ENCODE measurements at places on chromosomes 2 and 18.

DNA sequence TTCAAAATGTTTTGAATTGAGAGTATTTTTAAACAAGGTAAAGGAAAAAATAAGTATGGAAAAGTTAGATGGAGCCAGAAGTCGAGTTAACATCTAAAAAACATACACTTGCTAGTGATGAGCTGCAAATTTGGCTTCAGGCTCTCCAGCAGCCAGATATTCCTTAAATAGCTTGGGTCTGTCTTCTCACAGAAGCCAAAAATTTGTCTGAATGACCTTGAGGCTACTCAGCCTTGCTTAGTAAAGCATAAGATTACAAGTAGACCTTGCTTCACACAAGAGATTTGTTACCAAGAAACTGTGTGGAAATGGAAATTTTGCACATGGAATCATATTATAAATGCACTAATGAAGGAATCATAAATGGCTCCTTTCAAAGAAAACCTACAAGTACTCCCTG is 40.8 kb upstream of the GRB14 start:
- no peak for DNase-seq

DNA sequence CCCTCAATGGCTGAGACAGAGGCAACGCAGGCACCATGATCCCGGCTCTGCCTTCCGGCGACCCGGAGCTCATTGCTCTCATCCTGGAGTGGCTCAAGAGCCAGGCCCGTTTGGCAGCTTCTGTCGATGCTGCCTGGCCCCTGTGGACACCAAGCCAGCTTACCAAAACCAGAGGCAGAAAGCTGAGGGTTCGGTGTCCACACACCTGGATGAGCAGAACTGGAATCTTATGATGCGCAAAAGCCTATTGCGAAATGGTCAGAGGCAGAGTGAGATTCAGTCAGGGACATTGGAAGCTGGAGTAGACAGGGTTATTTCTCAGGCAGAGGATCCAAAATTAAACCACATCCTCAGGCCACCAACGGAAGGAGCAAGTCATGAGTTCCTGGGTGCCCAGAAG is 34.9 kb upstream of the TGIF1 start:
- DNase-seq = no peak

GRCh38 chr2:174172802-174173355 is 75.5 kb downstream of the OLA1 start:
- DNase-seq = no peak

DNA sequence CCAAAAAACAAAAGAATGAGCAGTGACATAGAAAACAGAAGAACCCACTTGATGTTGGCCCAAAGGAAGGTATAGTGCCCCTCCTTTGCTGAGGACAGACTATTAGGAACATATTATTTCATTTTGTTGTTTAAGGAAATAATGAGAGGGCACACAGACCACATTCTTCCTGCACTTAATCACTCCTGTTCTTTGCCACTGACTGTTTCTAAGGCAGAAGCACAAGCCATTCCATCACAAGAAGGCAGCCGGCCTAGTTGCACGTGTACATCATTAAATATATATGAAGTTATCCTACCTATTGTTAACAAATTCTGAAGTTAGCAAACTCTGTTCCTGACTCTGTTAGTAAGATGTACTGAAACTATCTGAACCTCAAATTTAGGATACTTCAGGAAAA is 110.0 kb downstream of the LNPK start:
- no peak for DNase-seq

DNA sequence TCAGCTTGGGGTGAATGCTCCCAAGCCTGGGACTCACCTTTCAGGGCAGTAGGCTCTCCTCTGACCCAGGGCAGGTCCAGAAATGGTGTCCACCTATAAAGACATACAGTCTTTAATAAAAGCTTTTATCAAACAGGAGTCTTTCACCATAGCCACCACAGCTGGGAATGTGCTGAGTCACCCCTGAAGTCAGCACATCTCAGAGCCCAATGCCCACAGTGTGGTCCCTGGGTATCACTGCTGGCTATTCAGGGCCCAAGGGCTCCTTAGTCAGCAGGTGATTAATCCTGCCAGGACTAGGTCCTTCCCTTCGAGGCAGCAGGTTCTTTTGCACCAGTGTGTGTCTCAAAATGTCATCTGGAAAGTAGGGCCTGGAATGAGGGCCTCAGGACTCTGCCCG is 181.9 kb downstream of the MEMO1 start:
- no peak for DNase-seq

GRCh38 chr18:56799756-56800155 is 148.6 kb downstream of the WDR7 start:
- no peak for DNase-seq

GRCh38 chr2:160911258-160911657 is 249.0 kb upstream of the TANK start:
- DNase-seq = peak; percentile 44

DNA sequence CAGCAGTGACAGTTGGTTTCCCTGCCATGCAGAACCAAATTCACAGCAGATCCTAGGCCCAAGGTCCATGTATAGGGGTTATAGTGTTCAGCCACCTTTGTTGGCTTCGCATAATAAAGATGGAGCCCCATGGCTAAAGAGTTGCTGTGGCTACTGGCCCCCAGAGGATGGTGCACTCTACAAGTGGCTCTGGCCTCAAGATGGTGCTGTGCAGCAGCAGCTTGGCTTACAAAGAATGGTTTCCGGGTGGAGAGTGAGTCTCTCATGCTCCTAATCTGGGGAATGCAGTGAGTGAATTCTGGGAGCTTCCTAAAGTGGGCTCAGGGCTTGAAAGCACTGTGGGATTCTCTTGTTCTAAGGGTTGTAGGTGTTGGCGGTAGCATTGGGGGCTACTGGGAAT is 1199.7 kb downstream of the CNTNAP5 start:
- no peak for DNase-seq

GRCh38 chr2:66387016-66387753 is 47.7 kb upstream of the MEIS1 start:
- no peak for DNase-seq

DNA sequence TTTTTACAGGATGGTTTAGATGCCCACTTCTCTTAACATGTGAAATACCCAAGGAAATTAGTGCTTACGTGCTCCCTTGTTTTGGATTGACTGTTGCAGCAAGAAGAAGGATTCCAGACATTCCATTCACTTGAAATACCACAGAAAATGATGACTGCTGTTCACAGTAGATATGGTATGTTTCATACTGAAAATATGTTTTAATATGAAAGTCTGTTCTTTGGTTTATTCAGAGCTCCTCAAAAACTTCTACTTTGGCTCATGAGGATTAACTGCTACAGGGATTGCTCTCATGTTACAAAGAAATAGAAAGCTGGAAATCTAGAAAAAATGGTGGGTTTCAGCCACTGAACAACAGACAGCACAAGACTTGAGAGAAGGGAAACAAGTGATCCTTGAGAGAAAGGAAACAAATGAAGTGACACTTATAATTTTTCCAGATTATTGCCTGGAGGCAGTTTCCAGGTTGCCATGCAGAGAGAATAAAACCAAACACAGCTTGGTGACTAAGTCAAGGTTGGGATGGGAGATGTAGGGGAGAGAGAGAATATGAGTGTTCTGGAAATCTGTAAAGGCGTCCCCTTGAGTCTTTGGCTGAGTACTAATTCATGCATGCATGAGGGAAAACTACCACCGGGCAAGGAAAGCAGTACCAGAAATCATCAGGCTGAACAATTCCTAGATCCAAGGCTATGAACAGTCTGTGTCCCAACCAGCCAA is 348.1 kb downstream of the CLIP4 start:
- peak; percentile 77 for DNase-seq

DNA sequence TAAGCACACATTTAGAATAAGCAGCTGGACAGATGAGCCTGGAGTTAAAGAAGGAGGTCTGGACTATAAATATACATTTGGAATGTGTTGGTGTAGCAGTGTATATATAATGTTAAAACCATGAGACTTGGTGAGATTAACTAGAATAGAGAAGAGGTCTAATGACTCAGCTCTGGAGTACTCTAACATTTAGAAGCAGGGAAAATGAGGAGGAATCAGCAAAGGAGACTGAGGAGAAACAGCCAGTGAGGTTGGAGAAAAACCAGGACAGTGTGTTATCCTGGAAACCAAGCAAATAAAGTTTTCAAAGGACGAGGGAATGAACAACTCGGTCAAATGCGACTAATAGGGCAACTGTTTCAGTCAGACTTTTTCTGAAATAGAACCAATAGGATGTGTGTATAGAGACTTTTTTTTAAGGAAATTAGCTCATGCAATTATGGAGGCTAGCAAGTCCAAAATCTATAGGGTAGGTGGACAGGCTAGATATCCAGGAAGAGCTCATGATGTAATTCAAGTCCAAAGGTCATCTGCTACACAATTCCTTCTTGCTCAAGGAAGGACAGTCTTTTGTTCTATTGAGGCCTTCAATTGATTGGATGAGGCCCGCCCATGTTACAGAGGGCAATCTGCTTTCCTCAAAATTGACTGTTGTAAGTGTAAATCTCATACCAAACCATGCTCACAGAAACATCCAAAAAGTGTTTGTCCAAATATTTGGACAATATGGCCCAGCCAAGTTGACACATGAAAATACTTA is 10.8 kb upstream of the SESTD1 start:
- DNase-seq = no peak

- DNase-seq = no peak
These were observed 915 bp downstream of the CUL3 start for GRCh38 chr2:224584111-224584784.

- no peak for DNase-seq
These were observed 73.3 kb upstream of the L3MBTL4 start for GRCh38 chr18:6487968-6488367.

DNA sequence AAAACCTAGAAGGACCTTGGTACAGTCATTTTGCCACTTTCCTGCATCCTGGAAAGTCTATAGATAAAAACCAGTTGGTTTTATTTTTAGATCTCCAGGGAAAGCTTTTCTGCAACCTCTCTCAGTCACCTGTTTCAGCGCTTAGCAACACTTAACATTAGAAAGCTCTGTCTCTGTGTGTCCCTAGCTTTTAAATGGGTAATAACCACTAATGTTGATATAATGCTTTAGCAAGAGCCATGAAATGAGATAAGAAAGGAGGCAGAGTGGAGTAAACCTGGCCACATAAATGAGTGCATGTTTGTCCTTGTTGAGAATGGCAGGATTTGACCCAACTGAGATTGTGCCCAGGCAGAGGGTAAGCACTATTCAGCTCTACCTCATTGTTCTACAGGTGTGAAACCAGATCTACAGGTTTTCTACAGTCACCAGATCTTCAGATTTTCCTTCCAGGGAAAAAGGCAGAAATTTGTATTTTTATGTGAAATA is 44.8 kb downstream of the MARCHF4 start:
- DNase-seq = no peak

DNA sequence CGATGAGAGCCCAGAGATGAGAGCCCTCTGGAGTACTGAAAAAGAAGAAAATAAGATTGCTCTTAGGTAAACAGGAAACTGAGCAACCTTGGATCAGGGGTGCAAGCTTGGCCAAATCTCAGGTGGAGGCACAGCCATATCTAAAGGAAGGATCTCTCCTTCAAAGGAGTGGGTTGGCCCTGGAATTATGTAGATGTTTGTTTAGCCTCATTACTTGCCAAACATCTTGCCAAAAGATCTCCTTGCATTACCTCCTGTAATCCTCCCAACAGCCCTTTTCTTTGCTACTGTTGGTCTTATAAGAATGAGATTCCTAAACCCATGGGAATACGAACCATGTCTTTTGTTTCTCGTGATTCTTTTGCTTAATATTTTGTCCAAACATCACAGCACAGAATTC is 332.6 kb upstream of the NCKAP5 start:
- DNase-seq = no peak

DNA sequence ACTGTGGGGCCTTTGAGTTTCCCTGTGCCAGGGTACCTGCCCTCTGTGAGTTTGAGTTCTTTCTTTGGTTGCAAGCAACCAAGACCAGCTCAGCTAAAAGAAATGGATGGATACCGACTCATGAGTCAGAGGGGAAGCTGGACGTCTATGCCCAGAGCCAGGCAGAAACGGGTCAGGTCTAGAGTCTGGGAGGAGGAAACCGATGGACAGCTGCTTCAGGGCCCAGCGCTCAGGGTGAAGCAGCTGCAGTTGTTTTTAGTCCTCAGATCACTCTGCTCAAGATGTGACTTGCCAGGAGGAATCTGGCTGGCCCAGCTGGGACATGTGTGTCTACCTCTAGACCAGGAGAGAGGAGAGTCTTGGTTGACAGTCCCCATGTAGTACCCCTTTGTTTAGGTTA is 10.1 kb upstream of the TYMS start:
- DNase-seq = no peak

GRCh38 chr2:176626796-176627195 is 357.6 kb downstream of the MTX2 start:
- no peak for DNase-seq

- DNase-seq = peak; percentile 34
These were observed 29.0 kb downstream of the SESTD1 start for GRCh38 chr2:179235463-179236108.

GRCh38 chr2:15796167-15796942 is 144.0 kb upstream of the MYCN start:
- DNase-seq = no peak

- DNase-seq = no peak
These were observed 137.4 kb upstream of the ALKAL2 start for GRCh38 chr2:425243-425642.

DNA sequence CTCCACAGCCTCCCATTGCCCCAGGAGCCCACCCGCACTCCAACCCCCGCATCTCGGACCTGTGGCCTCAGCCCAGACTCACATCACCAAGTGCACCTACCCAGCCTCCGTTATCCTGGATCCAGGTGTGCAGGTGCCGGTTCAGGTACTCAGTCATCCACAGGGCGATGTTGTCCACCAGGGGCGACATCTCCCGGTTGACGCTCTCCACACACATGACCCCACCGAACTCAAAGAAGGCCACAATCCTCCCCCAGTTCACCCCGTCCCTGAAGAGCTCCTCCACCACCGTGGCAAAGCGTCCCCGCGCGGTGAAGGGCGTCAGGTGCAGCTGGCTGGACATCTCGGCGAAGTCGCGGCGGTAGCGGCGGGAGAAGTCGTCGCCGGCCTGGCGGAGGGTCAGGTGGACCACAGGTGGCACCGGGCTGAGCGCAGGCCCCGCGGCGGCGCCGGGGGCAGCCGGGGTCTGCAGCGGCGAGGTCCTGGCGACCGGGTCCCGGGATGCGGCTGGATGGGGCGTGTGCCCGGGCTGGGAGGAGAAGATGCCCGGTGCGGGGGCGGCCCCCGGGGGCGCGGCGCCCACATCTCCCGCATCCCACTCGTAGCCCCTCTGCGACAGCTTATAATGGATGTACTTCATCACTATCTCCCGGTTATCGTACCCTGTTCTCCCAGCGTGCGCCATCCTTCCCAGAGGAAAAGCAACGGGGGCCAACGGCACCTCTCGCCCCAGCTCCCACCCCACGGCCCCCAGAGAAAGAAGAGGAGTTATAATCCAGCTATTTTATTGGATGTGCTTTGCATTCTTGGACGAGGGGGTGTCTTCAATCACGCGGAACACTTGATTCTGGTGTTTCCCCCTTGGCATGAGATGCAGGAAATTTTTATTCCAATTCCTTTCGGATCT is 1.3 kb downstream of the BCL2 start:
- no peak for DNase-seq

DNA sequence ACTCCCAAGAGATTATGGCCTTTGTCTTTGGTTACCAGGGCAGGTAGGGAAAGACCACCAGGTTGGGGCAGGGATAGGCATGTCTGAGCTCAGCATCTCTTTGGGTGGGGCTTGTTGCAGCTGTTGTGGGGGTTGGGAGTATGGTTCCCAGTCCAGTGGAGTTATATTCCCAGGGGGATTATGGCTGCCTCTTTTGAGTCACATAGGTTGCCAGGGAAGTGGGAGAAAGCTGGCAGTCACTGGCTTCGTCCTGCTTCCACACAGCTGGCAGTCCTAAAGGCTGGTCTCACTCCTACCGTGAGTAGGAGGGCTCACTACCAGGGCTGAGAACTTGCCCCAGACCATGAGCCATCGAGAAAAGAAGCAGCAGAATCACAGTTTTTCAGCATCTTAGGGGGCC is 79.1 kb downstream of the LYPD6 start:
- no peak for DNase-seq
